ENCODE measurements at places on chromosomes 4 and X.

GRCh38 chr4:174467107-174467506 lies 55.2 kb downstream of the HPGD start:
- DNase-seq = no peak

GRCh38 chrX:118964252-118964651 lies 10.2 kb upstream of the LONRF3 start:
- no peak for DNase-seq

DNA sequence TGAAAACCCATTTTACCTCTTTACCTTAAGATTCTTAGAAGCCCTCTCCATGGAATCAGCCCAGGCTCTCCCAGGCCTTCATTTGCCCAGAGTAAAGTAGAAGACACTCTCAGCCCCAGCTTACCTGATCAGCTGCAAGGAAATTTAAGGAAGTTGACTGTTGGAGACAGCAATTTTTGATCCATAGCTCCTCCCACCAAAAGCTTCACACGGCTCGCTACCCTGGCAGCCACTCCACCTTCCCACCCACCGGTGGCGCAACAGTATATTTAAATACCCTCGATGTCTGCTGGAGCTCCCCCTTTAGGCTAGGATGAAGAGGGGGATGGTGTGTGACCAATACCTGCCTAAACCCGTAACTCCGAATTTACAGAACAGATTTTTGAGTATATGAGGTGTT lies 75.4 kb downstream of the MBNL3 start:
- DNase-seq = no peak

- DNase-seq = peak; percentile 29
Measured at GRCh38 chr4:71270901-71271300, 67.9 kb upstream of the SLC4A4 start.

DNA sequence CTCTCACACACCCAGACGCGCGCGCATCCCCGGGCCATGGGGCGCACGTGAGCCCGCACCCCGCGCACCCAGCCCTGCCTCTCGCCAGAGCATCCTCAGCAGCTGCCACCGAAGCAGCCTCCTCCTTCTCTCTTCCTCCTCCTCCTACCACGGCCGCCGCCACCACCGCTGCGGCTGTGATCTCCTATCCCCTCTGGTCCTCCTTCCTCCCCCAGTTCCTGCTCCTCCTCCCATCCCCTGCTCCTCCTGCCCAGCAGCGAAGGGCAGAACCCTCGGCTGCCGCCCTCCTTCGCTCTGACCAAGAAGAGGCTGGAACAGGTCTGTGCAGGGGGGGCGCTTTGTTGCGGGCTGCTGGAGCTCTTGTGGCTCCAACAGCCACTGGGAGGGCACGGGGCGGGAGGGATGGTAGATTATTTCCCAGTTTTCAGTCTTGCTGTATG lies 148.7 kb upstream of the CHRDL1 start:
- no peak for DNase-seq

GRCh38 chr4:153427363-153428071 lies 38.6 kb upstream of the TMEM131L start:
- no peak for DNase-seq

DNA sequence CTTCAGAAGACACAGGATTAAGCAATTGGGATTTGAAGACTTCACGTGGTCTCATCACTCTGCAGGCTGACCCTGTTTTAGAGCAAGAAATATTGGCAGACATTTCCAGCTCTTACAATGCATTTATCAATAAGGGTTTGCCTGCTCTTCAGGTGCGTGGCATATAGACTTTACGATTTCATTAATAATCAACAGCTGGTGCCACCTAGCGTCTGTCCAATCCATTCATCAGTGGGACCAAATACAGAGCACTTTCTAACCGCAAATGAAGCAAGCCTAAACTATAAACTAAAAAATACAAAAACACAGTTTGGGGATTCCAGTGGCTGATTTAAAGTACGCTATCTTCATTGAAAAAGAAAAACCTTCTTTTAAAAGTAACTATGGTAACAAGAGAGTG lies 125.4 kb upstream of the DMD start:
- no peak for DNase-seq

DNA sequence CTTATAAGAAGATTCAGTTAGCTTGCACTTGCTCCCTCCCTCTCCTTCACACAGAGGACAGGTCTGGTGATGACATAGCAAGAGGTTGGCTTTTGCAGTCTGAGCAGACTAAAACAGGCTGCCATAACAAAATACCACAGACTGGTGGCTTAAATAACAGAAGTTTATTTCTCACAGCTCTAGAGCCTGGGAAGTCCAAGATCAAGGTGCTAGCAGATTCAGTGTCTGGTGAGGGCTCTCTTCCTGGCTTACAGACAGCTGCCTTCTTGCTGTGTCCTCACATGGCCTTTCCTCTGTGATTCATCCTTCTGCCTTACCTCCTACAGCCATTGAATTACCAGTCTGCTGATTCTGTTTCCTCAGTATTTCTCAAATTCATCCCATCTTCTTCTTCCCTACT lies 13.1 kb downstream of the RP2 start:
- DNase-seq = no peak

GRCh38 chrX:84735025-84735424 lies 232.8 kb upstream of the HDX start:
- no peak for DNase-seq

- DNase-seq = no peak
Measured at GRCh38 chr4:119736559-119736958, 108.0 kb upstream of the PDE5A start.

- DNase-seq = no peak
Measured at GRCh38 chr4:179447308-179447707, 2005.1 kb upstream of the AGA start.

GRCh38 chrX:28651186-28651585 lies 63.9 kb downstream of the IL1RAPL1 start:
- DNase-seq = no peak

DNA sequence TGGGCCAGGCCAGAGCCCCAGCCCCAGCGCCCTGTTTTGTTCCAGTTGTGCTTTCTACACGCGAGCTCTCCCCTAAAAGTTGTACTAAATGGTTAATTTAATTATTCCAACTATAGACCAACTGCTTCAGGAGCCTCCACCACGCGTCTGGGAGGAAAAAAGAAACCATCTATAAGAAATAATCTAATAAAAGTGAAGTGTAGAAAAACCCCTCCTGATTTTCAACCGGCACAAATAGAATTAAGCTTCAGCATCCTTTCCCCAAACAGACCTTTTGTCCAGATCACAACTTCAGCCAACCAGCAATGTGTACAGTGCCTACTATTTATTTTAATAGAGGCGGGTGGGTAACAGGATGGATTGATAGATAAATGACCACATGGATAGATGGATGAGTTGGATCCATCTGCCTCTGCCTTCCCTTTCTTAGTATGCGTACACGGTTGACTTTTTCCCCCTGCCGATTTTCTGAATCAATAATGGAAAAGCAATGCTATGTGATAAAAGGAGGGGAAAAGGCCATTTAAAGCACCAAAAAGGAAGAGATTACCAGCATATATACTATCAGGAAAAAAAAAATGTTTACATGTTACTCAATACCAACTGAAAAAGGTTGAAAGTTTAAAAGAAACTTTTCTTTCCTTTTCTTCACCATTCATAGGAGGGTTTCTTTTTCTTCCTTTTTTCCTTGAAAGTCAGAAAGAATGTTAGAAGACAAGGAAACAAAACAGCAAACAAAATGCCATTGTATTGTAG lies 3.7 kb upstream of the PHOX2B start:
- no peak for DNase-seq

DNA sequence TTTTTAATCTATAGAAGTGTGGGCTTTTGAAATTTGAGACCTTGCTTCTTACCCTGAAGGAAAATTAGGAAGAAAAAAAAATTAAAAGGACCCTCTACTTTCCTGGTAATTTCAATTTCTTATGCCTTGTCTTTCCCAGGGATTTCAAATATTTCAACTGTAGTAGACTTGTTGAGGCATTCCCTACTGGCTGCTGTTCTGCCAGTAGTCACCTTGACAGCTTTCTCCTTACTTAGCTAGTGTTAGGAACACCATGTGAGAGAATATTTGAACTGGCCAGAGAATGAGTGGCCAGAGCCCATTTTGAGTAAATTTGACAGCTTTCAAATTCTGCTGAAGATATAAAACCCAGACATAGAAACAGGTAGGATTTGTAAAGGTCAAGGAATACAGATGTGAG lies 24.0 kb upstream of the GBA3 start:
- no peak for DNase-seq

GRCh38 chrX:53654376-53654775 lies 32.1 kb downstream of the HUWE1 start:
- DNase-seq = no peak

DNA sequence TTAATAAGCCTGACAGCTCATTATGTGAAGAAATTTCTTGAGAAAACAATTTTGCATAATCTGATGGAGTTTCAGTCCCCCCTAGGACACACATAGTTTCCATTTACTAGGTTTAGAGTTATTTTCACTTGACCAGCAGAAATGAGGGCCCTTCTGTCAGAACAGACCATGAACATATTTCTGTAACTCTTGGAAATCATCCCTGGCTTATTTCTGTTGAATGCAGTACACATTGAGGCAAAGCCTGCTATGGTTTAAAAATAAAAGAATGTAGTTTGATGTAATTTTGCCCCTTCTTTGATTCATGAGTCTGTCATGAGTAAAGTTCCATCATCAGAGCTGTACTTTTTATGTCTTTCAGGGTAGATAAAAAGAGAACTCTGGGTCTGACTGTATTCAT lies 104.6 kb upstream of the ETNPPL start:
- DNase-seq = no peak

- no peak for DNase-seq
Measured at GRCh38 chr4:10082047-10082446, 34.6 kb downstream of the WDR1 start.

DNA sequence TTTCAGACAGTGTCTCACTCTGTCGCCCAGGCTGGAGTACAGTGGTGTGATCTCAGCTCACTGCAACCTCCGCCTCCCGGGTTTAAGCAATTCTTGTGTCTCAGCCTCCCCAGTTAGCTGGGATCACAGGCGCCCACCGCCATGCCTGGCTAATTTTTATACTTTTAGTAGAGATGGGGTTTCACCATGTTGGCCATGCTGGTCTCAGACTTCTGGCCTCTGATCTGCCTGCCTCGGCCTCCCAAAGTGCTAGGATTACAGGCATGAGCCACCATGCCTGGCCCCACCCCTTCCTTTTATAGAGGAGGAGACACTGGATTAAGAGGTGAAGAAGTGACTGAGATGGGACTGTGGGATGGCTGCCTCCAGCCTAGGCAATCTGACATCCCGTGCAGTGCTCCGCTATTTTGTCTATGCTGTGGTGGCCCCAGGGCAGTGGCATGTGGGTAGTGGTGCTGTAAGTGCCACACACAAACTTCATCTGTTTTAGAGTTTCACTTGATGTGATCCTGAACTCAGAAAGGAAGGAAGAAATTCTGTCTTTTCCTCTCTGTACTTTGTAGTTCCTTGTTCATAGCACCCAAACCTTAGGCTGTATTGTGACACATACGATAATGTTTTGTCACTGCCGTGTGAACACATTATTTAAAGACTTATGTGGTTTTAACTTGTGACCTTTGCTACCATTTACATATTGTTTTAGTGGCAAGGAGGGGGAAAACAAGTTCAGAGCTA lies 48.9 kb downstream of the FNIP2 start:
- DNase-seq = no peak

- DNase-seq = peak; percentile 62
Measured at GRCh38 chr4:121822796-121823504, 733 bp downstream of the CCNA2 start.

DNA sequence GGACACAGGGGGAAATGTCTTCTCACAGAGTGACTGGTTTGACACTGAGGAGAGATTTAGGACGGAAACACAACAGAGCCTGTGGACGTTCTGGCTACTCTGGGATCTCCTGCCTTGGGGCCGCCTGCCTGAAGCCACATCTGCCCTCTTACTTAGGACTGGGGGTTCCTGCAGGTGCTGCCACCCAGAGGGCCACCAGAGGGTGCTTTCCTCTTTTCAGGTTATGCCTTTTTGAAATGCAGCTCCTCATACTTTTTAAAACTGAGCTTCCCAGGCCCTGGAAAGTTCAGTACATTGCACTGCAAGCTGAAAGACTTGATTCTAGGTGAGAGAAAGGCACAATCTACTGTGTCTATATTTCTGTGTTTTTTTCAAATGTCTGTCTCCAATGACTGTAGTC lies 92.2 kb upstream of the PGRMC2 start:
- DNase-seq = peak; percentile 4

DNA sequence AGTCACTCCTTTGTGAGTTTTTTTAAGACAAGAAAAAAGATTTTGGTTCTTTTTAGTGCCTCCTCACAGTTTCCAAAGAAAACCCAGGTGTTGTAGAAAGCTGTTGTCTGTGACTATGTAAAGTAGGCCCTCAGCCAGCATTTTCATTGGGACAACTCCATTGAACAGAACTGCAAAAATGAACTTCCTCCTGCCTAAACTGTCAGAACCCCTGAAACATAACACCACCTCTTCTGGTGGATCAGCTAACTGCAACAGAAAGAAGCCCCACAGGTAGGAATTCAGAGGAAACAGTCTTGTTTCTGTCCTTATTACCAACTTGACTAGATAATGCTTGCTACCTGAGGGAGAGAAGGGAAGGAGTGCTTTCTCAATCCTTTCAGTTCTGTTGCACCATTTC lies 3.4 kb upstream of the ATP11C start:
- DNase-seq = no peak

DNA sequence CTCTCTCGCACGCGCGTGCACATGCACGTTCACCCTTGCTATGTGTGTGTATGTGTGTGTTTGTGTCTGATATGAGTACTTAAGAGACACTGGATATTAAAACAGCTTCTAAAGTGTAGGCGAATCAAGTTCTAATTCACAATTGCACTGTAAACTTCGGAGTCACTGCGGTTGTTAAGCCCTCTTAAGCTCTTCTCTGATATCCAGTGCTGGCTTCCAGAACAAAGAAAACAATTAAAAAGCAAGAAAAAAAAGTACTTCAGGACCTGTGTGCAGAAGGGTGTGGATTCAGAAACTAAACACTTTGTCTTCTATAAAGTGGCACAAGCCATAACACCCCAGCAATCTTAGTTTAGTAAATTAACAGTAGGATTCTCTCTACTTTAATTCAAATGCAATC lies 300.2 kb downstream of the PCDH7 start:
- DNase-seq = no peak

- no peak for DNase-seq
Measured at GRCh38 chr4:100493756-100494155, 24.1 kb downstream of the EMCN start.

- no peak for DNase-seq
Measured at GRCh38 chrX:97909245-97909644, 1025.5 kb downstream of the RPA4 start.

DNA sequence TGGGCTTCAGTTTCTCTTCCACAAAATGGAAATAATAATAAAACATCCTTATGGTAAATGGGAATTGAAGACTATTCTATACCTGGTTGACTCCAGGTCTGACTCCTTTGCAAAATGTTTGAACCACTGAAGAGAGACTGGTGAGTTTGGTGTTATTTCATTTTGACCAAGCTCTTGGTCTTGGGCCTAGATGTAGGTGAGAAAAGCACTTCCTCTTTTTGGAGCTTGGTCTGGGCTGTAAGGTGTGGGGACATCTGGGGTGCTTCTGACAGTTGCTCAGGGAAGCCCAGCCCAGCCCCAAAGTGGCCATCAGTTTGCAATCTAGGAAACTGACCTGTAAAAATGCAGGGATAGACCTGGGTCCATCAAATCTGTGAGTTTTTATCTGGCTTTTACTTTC lies 26.8 kb upstream of the SOD3 start:
- DNase-seq = no peak
